MCF 10A (cell line): ENCODE measurements at places on chromosomes 6 and 20. TPM values are rescaled to one million over a fixed set of nuclear protein-coding genes. Genes with fewer than 3 reads are reported as not detected.

The NEDD9 gene
- 2.2 and 4.4 TPM in 2 replicates for total RNA-seq

The GTF2H4 gene
- 30.6 and 33.9 TPM in 2 replicates for total RNA-seq

The VSTM2L gene
- total RNA-seq = 15.6 and 16.4 TPM in 2 replicates

GRCh38 chr20:37366743-37367142 lies 20.8 kb downstream of the SRC start:
- peaks cover 32% of the 10 kb centered on the region for H3K36me3 ChIP-seq
- no peak overlapping the region for H3K4me3 ChIP-seq
- DNase-seq = no peak
- H3K27ac ChIP-seq = no peak overlapping the region
- H3K4me1 ChIP-seq = no peaks in the 10 kb centered on the region

GRCh38 chr6:166589337-166589731 lies 2.9 kb upstream of the RAMACL start:
- peaks cover 36% of the 10 kb centered on the region for H3K4me1 ChIP-seq
- H3K36me3 ChIP-seq = peaks cover 30% of the 10 kb centered on the region
- peak overlapping the region; percentile 7 for H3K27ac ChIP-seq
- H3K27me3 ChIP-seq = no peaks in the 10 kb centered on the region
- no peak overlapping the region for H3K4me3 ChIP-seq

- H3K4me3 ChIP-seq = no peak overlapping the region
- DNase-seq = no peak
- H3K4me1 ChIP-seq = peaks cover 8% of the 10 kb centered on the region
- peaks cover 68% of the 10 kb centered on the region for H3K36me3 ChIP-seq
Observed at GRCh38 chr6:126030045-126030444, 43.7 kb downstream of the TRMT11 start.

- no peak for DNase-seq
- no peak overlapping the region for H3K27ac ChIP-seq
- H3K27me3 ChIP-seq = no peaks in the 10 kb centered on the region
- no peaks in the 10 kb centered on the region for H3K36me3 ChIP-seq
- no peak overlapping the region for H3K4me3 ChIP-seq
- H3K4me1 ChIP-seq = peaks cover 6% of the 10 kb centered on the region
Observed at GRCh38 chr6:126227833-126228702, 111.8 kb upstream of the CENPW start.

DNA sequence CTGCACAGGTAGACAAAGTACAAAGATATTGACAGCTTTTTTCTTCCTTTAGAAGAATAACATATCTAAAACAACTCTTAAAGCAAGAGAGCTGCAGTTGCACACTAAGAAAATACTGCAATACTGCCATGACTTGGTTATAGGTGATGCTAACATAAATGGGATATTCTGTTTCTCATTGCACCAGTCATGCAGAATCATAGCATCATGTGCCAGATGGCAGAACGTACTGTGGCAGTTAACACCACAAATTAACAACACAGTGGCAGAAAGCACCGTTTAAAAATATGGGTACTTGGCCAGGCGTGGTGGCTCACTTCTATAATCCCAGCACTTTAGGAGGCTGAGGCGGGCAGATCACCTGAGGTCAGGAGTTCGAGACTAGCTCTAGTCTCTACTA lies 7.4 kb downstream of the ASXL1 start:
- H3K4me3 ChIP-seq = no peak overlapping the region
- no peaks in the 10 kb centered on the region for H3K27me3 ChIP-seq
- no peak for DNase-seq
- H3K27ac ChIP-seq = no peak overlapping the region

DNA sequence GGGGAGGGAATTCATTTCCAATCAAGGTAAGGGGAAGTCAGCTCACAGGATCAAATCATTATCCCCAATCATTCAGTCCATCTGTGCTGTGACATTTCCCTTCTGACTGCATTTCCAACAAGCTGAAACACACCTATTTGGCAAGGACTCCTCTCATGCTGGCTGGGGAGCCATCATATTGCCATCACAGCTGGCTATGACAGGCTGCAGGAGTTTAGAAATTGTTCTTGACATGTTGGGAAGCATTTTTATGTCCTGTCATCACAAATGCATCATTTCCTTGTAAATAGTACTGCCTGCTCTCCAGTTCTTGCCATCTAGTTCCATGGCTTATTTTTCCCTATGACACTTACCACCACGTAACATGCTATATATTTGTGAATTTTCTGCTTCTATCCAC lies 113.9 kb upstream of the TMEM170B start:
- DNase-seq = no peak

- H3K4me3 ChIP-seq = no peak overlapping the region
- H3K36me3 ChIP-seq = peaks cover 89% of the 10 kb centered on the region
- H3K4me1 ChIP-seq = peaks cover 30% of the 10 kb centered on the region
- DNase-seq = peak; percentile 92
- no peaks in the 10 kb centered on the region for H3K27me3 ChIP-seq
Observed at GRCh38 chr6:111573131-111573883, 32.4 kb downstream of the TRAF3IP2 start.

DNA sequence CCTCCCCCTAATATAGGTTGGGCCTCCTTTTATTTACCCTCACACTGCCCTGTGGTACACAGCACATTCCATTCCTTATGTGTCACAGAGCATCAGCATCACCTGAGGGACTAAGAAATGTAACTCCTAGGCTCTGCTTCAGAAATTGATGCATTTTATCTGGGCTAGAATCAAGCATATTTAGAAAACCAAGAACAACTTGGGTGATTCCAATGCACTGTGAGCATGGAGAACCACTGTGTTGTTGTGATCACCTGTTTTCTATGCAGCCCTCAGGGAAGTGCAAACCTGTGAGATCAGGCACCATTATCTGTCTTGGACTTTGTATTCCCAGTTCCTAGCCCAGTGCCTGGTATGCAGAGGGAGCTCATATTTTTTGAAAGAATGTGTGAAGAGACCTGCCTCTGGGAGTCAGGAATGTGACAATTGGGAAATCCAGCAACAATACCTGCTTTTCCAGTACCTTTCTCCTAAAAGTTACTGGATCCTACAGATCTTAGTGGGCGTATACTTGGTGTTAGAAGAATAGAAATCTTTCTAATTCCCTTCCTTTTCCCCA lies 7.0 kb downstream of the KAT14 start:
- peaks cover 11% of the 10 kb centered on the region for H3K4me1 ChIP-seq
- H3K4me3 ChIP-seq = no peak overlapping the region
- no peak overlapping the region for H3K27ac ChIP-seq
- H3K27me3 ChIP-seq = no peaks in the 10 kb centered on the region
